ENCODE measurements at places on chromosomes 7 and 10.

DNA sequence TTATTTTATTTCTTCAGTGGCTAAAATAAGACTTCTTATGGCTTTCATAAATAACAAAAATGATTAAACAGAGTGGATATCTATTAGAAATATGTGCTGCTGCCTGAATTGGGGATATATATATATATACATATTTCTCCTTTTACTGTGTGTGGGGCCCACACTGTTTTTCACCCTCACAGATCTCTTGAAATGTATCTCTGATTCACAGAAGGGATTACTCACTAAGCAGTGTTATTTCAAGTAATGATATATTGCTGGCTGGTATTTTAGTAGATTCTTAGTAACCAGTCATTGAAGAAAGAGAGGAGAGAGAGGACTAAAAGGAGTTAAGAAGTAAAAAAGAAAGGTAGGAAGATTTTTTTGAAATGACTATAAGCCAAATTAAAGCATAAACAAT lies 308.6 kb upstream of the NRP1 start:
- no peak for DNase-seq

DNA sequence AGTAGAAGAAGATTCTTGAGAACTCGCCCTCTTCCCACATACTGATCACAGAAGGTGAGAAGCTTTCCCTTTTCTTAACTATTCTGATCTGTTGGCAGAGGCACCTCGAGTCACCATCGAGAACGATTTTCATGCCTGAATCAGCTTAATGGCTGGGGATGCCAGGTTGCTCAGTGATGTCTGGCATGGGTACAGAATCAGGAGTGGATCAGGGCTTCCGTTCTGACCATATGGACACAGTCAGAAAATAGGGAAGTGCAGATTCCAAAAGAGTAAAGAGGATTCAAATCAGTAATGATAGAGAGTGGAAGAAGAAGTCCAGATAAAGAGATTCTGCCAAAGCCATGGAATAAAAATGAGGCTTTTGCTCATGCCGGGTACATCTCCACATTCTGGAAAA lies 52.0 kb upstream of the GRB10 start:
- DNase-seq: no peak

DNA sequence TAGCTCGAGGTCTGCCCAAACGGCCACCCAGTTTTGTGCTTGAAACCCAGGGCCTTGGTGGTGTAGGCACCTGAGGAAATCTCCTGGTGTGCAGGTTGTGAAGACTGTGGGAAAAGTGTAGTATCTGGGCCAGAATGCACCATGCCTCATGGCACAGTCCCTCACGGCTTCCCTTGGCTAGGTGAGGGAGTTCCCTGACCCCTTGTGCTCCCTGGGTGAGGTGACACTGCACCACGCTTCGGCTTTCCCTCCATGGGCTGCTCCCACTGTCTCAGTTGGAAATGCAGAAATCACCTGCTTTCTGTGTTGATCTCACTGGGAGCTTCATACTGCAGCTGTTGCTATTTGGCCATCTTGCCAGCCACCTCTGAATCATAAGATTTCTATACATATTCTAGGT lies 62.4 kb upstream of the CDK6 start:
- DNase-seq: no peak

DNA sequence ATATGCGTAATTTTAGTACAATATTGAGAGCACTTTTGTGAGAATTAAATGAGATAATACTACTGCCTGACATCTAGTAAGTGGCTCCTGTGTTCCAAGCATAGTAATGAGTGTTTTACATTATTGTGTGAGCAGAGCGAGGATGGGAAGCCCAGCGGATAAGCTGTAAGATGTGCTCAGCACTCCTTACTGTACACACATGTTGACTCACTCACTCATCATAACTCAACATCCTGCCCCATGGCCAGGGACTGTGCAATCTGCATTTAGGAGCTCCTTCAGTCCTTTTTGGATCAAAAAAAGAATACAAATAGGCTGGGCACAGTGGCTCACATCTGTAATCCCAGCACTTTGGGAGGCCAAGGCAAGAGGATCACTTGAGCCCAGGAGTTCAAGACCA lies 72.9 kb upstream of the NEBL start:
- no peak for DNase-seq

- no peak for DNase-seq
Measured at GRCh38 chr10:29007370-29007747, 281.5 kb upstream of the LYZL1 start.

- DNase-seq: no peak
Measured at GRCh38 chr10:78868456-78868855, 200.3 kb upstream of the ZMIZ1 start.

DNA sequence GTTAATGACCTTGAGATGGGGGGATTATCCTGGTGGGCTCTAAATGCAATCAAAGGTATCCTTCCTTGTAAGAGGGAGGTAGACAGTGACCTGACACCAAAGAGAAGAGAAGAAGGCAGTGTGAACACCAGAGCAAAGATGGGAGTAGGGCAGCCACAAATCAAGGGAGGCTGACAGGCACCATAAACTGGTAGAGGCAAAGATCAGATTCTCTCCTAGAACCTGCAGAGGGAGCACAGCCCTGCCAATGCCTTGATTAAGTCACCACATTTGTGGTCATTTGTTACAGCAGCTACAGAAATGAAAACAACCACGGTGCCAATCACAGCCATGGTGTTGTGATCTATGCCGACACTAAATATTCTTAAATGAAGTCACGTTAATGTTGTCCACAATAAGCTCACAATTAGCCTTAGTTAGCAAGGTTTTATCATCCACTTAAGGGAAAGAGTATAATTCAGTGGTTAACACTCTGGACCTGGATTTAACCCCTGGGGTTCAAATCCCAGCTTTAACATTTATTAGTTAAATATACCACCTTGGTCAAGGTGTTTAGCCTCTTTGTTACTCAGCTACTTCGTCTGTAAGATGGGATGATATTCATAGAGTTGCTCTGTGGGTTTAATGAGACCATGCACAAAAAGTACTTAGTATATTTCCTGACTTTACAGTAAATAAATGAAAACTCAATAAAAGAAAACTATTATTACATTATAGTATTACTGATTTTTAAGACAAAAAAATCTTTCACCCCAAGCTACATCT lies 70.8 kb downstream of the SGMS1 start:
- no peak for DNase-seq

- no peak for DNase-seq
Measured at GRCh38 chr7:123190109-123190831, 9.5 kb downstream of the SLC13A1 start.

DNA sequence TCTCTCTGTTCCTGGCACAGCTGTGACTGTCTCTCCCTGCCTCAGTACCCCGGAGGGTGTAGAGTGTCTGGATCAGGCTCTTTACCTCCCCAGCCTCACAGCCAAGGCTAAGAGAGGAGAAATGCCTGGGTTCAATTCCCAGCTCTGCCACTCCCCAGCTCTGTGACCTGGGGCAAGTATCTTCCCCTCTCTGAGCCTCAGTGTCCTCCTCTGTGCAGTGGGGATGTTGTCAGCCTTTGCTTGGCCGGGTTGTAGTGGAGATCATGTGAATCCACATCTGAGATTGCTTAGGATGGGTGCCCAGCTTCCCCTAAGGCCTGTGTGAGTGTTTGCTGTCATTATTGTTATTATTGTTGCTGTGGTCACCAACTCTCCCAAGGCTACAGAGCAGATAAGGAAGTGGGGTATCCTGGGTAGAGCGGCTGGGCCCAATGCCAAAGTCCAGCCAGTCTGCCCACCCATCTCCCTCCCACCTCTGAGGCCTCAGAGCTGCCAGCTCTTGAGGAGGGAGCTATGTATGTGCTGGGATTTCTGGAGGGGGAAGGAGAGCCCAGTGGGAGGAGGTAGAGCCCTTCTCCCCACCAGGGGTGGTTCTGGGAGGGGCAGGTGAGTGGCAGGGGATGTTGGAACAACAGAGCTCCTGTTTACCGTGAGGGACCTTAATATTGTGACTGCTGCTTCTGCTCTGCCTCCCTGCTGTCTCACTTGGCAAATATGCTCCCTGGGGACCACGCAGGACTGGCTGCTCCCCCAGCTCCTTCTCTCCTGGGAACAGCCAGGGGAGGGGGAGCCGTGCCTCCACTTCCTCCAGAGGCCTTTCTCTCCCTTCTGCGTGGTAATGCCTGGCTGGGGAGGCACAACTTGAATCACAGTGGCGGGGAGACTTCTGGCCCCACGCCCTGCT lies 170.5 kb downstream of the RPS24 start:
- no peak for DNase-seq

- no peak for DNase-seq
Measured at GRCh38 chr7:107170051-107170915, 1.5 kb downstream of the HBP1 start.

- no peak for DNase-seq
Measured at GRCh38 chr10:56604624-56605023, 243.6 kb upstream of the ZWINT start.

DNA sequence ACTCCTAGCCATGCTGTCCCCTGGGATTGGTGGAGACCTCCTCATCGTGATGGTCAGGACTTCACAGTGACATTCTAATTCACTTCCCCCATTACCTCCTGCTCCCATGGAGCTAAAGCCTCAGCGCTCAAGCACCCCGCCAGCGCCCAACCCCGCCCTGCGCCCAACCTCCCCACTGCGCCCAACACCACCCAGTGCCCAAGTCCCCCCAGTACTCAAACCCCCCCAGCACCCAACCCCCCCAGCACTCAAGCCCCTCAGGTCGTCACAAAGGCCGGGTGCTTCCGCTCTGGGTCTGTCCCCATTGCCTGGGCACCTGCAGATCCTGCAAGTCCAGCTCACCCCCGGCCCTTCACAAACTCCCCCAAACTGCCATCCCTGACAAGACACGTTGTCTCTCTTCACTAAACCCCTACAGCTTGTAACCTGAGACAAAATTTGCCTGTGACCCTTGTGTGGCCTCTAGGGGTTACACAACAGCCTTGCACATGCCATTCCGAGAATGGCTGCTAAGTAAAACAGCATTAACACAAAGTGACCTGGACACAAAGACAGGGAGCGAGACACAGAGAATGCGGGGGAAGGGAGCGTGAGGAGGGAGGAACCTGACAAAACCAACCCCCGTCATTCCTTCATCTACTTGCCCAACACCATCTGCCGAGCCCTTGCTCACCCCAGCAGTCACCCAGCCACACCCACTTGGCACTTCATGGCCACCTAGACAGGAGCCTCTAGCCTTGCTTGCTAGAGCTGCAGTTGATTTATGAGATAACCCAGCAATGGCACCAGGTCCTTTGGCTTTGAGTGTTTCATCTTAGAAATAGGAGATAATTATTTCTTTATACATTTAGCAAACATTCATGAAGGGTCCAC lies 107.8 kb downstream of the ADARB2 start:
- DNase-seq: no peak

DNA sequence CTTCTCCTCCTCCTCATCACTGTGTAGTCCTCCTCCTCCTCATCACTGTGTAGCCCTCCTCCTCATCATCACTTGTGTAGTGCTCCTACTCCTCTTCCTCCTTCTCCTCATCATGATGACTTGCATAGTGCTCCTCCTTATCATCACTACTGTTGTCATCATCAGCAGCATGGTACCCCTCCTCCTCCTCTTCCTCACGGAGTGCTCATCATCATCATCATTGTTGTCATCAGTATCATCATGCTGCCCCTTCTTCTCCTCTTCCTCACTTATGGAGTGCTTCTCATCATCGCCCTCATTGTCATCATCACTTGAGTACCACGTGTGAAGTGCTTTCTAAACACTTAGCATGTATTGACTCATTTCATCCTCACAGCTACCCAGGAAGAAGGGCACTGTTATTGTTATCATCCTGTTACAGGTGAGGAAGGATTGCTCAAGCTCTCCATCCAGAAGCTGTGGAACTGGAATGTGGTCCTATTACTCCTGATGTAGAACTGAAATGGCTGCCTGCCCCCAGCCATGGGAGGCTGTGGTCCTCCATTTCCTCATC lies 122.8 kb upstream of the SHH start:
- no peak for DNase-seq

- DNase-seq: no peak
Measured at GRCh38 chr7:102410918-102411317, 14.8 kb downstream of the PRKRIP1 start.

GRCh38 chr10:117411479-117412399 lies 36.5 kb upstream of the PDZD8 start:
- DNase-seq: no peak

DNA sequence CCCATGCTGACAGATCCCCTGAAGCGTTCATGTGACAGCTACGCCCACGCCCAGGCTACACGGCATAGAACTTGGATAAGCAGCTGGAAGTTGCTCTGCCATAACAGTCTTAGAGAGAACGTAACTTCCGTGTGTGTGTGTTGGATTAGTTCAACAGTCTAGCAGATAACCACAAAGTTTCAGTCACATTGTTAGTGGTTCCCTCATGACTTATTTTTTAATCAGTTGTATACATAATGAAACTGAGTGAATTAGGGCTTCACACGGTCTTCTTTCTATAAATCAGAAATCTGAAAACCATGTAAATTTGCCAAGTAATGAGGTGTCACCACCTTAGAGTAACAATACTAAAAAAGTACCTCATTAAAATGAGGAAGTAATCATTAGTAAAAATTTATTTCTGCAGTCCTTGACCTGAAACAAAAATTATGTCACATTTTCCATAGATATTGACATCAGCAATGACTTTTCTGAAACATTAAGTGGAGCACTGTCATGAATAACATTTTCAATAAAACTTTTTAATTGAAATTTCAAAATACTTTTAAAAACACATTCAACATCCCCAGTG lies 21.7 kb upstream of the MACC1 start:
- DNase-seq: no peak

DNA sequence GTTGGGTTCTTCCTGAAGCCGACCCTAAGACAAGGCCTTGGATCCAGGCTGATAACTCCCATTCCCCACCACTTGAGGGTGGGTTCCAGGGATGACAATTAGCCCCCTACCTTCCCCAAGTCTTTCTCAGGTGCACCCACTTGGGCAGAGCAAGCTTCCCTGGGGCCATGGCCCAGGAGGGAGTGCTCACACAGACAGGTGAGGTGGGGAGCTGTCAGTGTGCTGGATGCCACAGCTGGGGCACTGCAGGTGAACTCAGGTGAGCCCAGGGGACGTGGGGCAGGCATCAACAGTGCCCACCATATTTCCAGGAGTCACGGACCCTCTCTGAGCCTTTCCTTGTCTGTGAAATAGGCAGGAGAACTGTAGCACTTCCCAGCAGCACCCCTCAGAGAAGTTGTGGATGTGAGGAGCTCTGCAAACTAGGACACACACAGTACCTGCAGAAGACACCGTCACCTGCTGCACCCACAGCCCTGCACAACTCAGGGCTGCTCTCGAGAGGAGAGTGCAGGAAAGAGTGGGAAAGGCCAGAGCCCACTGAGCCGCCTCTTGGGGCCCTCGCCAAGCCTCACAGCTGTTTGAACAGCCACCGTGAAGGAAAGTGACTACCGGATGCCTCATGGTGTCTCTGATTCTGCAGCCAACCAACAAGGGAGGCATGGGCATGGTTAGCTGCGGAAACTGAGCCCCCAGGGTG lies 17.9 kb downstream of the SH3PXD2A start:
- no peak for DNase-seq

GRCh38 chr7:25636168-25636567 lies 407.9 kb upstream of the NPVF start:
- no peak for DNase-seq

DNA sequence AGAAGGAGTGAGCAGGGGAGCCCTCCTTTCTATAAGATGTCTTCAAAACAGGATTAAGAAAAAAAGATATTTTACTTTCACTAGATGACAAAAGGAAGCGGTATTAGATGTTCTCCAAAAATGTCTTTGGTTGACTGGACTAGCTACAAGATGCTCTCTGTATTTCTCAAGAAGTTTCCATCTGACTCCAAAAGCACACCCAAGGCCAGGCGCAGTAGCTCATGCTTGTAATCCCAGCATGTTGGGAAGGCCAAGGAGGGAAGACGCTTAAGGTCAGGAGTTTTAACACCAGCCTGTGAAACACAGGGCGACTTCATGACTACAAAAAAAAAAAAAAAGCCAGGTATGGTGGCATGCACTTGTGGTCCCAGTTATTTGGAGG lies 84.5 kb downstream of the PIP4K2A start:
- no peak for DNase-seq

GRCh38 chr7:27150568-27151340 lies 1.6 kb downstream of the HOXA3 start:
- DNase-seq: no peak
